ENCODE measurements at places on chromosomes 16 and 17. TPM values are rescaled to one million over a fixed set of nuclear protein-coding genes. Genes with fewer than 3 reads are reported as not detected.

Gene E4F1
- polyA plus RNA-seq, result 3.6 TPM

Gene SBK1
- polyA plus RNA-seq, result 6.9 TPM

Gene CYB561
- polyA plus RNA-seq, result 11.4 TPM

Gene CCL1
- polyA plus RNA-seq, result not detected

Gene FOXJ1
- polyA plus RNA-seq, result not detected

Gene ST3GAL2
- 1.2 TPM for polyA plus RNA-seq

Gene TVP23A
- 7.7 TPM for polyA plus RNA-seq

Gene HSF4
- polyA plus RNA-seq, result 1.9 TPM

Gene NPW
- not detected for polyA plus RNA-seq

Gene ESRP2
- polyA plus RNA-seq, result not detected

Gene PRDM7
- polyA plus RNA-seq, result not detected

Gene SLC52A1
- polyA plus RNA-seq, result not detected

Gene TMEM95
- polyA plus RNA-seq, result not detected
